ENCODE measurements at places on chromosomes 5 and 9.
A peak's percentile ranks its signal among the peaks of the same experiment; 100 is the strongest.

- no peak for DNase-seq
Measured at GRCh38 chr9:78053627-78054026, 22.0 kb upstream of the GNAQ start.

- DNase-seq, result no peak
Measured at GRCh38 chr9:111179577-111179976, 141.3 kb upstream of the LPAR1 start.

GRCh38 chr5:116248432-116248831, 163.6 kb downstream of the COMMD10 start:
- no peak for DNase-seq

DNA sequence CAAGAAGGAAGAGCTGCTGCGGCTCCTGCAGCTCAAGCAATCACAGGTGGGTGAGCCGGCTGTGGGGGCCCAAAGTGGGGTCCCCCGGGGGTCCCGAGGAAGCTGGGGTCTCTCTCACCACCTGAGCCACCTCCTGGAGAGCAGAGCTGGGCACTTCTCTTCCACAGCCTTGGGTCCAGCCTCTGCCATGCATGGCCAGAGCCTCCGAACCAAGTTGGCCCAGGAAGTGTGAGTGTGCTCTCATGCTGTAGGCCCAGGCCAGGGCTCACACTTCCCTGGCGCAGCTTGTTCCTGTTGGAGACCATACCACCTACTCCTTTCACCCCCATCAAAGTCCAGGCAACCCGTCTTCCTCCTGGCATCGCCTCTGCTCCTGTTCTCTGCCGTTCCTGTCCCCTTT, 19.7 kb downstream of the HMCN2 start:
- DNase-seq, result no peak

DNA sequence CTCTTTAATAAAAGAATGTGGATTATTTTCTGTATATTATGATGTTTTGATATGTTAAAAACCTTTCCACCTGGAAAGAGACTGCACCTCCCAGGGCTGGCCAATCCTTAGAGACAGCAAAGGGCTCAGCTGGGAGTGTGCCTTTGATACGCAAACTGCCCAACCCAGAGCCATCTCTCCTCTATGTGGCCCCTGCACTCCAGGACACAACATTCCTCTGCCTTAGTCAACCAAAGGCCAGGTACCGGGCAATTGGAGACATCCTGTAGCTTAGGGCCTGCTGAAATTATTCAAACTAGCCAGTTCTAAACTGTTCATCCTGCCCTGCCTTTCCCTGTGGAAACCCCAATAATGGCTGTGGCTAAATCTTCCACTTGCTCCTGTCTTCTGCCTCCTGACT, 5.0 kb upstream of the HSPB3 start:
- DNase-seq, result no peak

DNA sequence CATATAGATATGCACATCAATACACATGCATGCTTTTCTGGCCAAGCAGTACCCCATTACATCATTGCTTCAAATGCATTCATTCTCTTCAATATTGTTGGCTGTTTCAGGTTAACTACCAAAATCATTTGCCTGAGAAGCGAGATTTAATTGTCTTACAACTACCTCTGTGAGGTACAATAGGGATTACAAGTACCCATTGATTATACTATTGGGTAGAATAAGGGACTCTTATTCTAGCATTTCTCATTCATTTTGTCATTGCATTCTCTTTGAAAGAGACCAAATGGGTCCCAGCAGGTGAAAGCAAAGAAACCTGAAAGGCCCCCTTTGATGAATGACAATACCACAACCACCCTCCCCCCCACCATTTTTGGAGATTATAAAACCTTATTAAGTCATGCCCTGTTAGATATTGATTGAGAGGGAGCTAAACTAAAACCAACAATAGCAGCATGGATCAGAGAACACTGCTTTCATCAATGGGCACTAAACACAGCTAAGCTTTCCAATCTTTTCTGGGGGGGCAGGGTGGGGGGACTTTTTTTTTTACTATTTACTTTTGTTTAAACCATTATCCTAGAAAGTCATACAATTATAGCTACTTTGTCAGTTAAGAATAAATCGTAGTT, 375.0 kb upstream of the CCNH start:
- DNase-seq, result no peak

- DNase-seq, result no peak
Measured at GRCh38 chr5:78467752-78468357, 107.4 kb downstream of the SCAMP1 start.

GRCh38 chr5:104942735-104943134, 1380.1 kb upstream of the NUDT12 start:
- no peak for DNase-seq

GRCh38 chr5:79636981-79637733, 24.9 kb downstream of the TENT2 start:
- DNase-seq, result no peak

- DNase-seq, result no peak
Measured at GRCh38 chr5:180598797-180599589, 7.7 kb upstream of the SCGB3A1 start.

GRCh38 chr9:123609844-123610243, 253.8 kb downstream of the CRB2 start:
- DNase-seq, result peak; percentile 14

- no peak for DNase-seq
Measured at GRCh38 chr5:59799668-59800346, 93.7 kb downstream of the PDE4D start.

GRCh38 chr5:119820016-119820415, 190.7 kb downstream of the FAM170A start:
- no peak for DNase-seq

GRCh38 chr5:137034764-137035479, 464.2 kb downstream of the SPOCK1 start:
- DNase-seq, result no peak

DNA sequence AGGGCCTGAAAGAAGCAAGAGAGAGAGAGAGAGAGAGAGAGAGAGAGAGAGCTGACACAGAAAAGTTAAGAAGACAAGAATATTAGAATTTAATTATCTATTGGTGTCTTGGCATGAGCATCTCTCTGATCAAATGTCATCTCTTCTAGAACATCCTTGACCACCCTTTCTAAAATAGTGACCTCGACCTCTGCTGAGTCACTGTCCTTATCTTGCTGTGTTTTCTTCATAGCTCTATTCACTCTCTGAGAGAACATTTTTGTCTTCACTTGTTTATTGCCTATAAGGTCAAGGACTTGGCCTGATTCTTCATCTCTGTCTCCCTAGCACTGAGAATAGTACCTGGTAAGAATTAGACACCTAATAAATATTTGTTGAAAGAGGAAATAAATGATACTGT, 383.8 kb upstream of the RPS23 start:
- DNase-seq, result no peak

- no peak for DNase-seq
Measured at GRCh38 chr9:21778304-21778703, 24.1 kb upstream of the MTAP start.

- no peak for DNase-seq
Measured at GRCh38 chr5:80156156-80156555, 99.7 kb downstream of the SERINC5 start.

DNA sequence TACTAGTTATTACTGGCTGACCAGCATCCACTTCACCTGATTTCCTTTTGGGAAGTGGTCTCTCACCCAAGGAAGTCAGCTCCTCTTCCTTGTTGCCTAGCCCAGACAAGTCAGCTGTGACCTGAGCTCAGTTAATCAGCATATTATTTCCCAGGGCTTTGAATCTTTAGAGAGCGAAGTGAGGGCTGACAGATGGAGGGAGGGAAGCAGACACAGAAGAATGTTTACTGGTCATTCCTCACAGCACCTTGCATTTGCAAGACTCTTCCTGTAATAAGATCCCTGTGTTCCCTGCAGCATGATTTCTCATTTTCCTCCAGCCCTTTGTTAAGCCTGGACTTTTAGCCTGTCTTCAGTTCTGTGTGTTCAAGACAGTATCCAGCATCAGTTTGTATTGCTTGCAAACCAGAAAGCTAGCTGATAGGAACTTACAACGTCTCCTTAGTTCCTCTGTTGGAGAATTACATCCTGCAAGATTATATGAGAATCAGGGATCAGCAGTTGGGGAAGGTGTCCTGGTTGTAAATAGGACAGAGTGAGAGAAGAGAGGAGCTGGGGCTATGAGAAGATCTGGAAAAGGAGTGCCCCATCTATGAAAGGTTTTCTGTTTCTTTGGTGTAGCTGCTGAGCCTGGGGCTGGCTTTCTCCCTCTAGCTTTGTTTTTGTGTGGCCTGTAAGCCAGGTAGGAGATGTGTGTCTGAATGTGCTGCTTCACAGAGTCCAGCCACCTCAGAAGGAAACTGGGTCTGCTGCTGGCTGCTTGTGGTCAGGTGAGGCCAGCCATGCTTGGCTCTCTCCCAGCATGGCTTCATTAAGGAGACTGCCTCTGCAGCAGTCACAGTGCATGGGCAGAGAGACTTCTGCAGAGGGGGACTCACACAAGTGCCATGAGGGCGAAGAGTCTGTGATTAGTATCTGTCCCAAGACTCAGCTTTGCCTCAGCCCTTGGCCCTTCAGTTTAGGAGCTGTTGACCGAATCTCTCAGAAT, 50.3 kb downstream of the MAN2A1 start:
- peak; percentile 50 for DNase-seq

DNA sequence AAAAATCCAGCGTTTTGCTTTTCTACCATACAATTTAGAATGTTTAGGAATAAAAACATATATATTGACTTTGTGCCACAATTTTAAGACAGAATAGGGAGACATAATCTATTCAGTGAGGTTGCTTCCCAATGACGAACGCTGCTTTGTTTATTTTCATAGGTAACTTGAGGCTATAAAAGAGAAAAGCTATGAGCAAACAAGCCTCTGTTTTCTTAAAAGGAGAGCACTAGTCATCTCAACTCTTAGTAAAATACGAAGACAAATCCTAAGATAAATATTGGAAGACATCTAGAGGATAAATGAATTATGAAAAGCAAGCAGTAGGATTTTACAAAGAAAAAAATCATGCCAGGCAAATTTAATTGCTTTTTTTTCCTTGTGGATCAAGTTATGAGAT, 363.6 kb downstream of the ANXA1 start:
- no peak for DNase-seq

- DNase-seq, result no peak
Measured at GRCh38 chr5:76325326-76325725, 77.8 kb upstream of the IQGAP2 start.

DNA sequence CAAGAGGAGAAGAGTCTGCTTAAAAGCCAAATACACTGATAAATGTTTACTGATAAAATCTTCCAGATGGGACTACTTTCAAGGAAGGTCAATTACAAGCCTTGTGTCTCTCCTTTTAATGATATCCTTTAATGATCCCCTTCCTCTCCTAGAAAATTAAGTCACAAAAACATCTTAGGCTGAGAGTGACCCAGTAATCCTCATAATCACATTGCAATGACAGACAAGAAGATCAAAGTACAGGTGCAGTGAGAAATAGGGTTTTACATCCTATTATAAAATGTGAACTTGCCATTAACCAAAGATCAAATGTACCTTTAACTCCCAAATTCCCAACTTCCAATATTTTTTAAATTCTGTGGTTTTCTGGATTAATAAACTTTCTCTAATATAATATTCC, 514.8 kb downstream of the RAB3C start:
- no peak for DNase-seq

DNA sequence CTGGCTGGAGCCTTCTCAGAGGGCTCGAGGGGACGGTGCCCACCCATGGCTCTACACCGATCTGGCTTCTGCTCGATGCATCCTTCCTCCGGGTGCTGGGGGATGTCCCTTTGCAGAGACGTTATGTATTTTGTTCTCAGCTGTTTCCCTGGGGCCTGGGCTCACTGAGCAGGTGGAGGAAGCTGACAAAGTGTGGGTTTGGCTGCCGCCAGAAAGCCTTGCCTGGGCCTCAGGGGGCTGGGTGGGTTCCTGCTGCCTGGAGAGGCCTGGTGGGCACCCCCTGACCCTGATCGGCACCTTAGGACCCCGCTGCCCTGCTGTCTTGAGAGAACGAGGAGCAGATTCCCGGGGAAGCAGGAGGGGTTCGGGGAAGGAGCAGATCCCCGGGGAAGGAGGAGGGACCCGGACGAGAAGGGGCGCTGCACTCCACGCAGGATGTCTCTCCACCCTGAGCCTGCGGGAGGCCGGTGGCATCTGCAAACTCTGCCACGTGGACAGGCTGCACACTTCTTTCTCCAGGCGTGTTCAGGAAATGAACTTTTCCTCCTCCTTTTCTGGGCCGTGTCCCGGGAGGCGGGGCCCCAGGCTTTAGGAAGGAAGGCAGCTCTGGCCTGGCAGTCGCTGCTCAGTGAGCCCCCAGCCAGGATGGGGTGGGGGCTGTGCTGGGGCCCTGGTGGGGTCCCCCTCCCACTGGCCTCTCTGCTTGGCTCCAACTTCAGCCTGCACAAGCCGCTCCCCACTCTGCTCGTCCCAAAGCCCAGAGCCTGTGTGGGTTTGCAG, 148.9 kb downstream of the RXRA start:
- peak; percentile 50 for DNase-seq

GRCh38 chr5:155136216-155136850, 122.8 kb downstream of the KIF4B start:
- no peak for DNase-seq

- no peak for DNase-seq
Measured at GRCh38 chr9:33184963-33185362, 17.8 kb upstream of the B4GALT1 start.

DNA sequence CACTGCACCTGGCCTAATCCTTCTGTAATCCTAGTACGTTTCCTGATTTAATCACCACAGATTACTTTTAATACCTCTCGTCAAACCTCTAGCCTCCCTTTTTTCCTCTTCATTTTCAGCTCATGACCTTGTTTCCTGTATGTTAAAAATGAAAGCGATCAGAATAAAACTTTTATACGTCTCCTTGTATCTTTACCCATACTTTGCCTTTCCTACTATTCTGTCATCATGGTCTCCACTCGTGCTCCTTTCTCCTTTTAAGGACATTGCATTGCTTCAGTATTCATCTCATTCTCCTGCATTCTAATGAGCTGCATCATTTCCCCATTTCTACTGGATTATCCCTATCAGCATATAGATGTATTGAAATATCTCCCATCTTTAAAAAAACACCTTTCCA, 8.5 kb downstream of the CDC42SE2 start:
- no peak for DNase-seq

- DNase-seq, result no peak
Measured at GRCh38 chr5:125196481-125197111, 450.2 kb upstream of the ZNF608 start.

DNA sequence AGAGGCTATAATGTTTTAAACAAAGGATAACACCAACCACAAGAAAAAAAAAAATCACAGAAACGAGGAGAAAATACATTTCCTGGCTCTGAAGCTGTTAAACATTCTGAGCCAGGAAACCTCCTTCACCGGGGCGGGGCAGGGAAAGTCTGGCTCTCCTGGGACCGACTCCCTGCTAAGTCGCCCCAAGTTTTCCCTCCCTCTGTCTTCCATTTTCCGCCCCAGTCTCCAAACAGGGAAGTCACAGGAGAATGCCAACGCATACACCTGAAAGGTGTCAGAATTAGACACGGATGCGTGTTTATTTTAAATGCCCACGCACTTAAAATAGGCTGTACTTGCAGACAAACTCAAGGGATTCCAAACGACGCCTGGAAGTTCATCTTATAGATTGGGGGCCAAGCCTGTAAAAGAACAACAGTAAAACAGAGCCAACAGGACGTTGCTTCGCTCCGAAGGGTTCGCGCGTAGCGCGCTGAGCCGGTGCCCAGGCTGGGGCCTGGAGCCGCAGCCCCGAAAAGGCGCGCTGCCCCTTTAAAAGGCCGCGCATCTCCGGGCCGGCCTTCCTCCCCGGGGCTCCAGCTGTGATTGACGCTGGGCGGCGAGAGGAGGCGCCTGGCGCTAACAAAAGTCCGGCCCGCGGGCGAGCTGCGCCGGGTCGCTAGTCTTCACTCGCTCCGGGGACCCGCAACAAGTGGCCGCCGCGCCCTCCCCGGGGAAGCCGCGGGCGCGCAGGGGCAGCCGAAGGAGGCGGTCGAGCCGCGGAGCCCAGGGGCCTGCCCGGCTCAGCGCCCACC, at the start of gene FBXL7:
Gene FBXL7, plus strand, starts transcription at position 653 of the 797 bp plus-strand sequence.
- DNase-seq, result peak; percentile 86

- no peak for DNase-seq
Measured at GRCh38 chr9:108257382-108257781, 598.4 kb downstream of the ACTL7B start.
